ENCODE measurements at places on chromosomes 4 and X.

DNA sequence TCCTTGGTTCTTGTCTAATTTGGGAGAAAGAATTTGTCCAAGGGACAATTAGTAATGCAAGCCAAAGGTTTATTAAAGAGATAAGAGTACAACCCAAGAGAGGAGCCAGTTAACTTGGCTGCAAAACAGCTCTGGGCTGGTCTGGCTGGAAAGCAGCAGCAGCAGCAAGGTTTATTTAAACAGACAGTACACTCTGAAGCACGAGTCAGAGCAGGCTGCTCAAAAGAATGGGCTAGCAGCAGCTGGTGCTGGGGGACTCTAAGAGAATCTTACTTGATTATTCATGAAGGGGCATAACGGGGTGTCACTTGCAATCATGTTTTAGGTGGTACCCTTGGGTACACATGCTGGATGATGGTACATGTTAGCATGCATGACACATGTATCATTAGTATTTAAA lies 17.1 kb upstream of the CT47C1 start:
- DNase-seq = no peak

DNA sequence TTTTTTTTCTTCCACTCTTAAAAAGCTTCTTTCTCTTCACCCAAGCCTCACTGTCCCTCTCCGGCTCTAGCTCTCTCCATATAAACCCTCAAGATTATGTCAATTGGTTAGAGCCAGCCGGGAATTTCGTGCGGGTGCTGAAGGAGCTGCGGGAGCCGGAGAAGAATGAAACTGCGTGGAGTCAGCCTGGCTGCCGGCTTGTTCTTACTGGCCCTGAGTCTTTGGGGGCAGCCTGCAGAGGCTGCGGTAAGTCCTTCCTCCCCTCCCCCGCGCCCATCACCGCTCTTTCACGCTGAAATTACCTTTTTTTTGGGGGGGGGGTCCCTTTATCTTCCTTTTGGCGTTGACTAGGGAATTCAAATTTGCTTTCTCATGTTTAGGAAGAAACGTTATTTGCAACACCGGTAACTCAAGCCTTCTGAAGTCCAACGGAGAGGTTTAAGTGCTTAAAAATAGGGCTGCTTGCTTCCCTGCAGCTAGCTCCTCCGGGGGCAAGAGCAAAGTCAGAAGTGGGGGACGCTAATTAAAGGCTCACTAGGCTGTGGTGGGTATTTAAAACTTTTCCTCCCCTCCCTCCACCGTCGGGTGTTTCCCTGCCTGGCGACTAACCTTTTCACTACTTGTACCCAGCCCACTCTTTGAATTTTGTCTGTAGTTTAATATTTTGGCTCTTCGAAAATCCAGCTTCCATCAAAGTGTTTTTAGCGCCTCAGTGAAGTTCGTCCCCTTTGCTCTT lies 491 bp downstream of the COL4A5 start:
- no peak for DNase-seq

- no peak for DNase-seq
Observed at GRCh38 chrX:139783959-139784358, 76.0 kb upstream of the MCF2 start.

DNA sequence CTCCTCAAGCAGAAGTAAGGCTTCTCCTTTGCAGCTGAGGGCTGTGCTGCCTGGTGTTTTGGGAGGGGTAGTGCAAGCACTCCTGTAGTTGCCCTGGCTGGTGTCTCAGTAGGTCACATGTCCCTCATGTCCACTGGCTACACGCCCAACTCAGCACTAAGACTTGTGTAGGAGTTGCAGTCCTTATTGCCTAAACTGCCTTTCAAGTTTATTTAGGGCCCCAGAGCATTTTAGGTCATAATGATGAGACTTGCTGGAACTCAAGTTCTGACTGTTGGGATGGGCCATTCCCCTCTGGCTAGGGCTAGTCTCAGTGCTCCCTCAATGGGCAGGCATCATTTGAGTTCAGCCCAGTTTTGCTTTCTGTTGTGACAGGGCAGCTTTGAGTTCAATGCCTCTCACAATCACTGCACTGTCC lies 44.1 kb downstream of the PPM1K start:
- no peak for DNase-seq

All from stimulated activated CD4-positive, alpha-beta T cell treated with anti-CD3 and anti-CD28 coated beads, Interleukin-12 subunit alpha, Interleukin-12 subunit beta, amount 100 ng/mL, for 48 hours (primary cell).